DMS53 (cell line): ENCODE measurements at places on chromosomes 6 and 20.

DNA sequence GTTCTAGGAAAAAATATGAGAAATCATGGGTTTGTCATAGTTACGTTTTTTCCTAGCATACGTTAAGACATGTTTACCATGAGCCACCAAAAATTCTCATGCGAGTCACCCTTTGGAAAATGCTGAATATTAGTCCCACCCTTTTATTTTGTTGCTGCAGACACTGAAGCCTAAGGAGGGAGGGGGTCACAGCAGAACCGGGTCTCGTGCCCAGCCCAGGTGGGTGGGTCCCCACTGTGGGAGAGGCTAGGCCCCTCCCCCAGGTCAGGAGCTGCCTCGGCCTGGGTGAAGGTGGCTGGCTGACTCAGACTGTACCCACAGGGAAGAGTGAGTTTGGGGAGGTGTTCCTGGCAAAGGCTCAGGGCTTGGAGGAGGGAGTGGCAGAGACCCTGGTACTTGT lies 26.2 kb upstream of the SRF start:
- DNase-seq = no peak

GRCh38 chr6:15843764-15844163 lies 180.9 kb upstream of the DTNBP1 start:
- peak; percentile 69 for DNase-seq

GRCh38 chr6:143741480-143741879 lies 63.7 kb downstream of the PHACTR2 start:
- no peak for DNase-seq

DNA sequence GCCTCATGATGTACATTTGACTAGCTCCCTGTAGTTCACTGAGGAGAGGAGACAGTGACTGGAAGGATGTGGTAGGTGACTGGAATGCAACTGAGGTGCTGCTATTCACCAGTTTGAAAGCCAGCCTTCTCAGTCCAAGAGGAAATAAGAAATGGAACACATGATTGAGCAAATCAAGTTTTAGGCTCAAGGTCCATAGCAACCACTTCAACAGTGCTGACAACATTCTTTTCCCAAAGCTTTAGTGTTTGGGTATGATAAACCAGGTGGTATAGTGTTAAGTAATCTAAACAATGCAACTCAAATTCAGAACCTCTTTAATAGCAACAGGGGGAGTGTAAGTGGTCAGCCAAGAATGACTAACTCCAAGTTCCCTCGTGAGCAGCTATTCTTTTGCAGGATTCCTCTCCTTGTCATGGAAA lies 9.2 kb downstream of the ZHX3 start:
- DNase-seq = no peak

DNA sequence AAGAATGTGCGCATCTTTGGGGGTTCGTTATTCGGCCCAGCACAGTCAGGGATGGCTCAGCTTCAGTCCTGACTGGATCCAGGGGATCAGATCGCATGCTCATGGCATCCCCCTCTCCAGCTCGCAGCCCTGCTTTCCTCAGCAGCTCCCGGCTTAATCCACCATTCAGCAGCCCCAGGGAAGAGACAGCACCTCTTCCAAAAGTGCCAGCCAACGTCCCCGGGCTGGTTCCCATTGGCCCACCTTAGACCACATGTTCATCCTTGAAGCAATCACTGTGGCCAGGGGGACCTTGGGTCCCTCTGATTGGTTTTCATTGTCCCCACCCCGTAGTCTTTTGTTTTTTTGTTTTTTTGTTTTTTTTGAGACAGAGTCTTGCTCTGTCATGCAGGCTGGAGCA lies 188.7 kb downstream of the ZMYND8 start:
- DNase-seq = no peak

DNA sequence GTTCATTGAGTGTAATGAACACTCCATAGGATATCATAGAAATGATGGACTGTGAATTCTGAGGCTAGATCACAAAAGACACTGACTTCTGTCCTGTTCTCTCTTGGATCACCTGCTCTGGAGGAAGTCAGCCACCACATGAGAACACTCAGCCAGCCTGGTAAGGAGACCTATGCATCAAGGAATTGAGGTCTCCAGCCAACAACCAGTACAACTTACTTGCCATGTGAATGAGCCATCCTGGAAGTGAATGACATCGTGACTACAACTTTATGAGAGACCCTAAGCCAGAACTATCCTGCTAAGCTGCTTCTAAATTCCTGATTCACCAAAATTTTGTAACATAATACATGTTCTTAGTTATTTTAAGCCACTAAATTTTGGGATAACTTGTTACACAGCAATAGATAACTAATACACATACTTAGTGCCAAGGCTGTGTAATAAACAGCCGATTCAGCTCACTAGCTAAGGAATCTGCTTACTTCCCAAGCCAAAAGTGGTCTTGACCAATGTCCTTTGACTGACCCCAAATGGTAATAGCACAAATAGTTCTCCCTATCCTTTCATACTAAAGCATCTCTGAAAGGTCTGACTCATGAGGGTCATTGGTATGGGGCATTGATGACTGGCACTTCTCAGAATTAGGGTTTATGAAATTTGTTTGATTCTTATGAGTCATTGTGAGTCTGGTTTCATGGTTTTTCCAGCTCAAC lies 6.9 kb upstream of the CTNNBL1 start:
- DNase-seq = no peak

DNA sequence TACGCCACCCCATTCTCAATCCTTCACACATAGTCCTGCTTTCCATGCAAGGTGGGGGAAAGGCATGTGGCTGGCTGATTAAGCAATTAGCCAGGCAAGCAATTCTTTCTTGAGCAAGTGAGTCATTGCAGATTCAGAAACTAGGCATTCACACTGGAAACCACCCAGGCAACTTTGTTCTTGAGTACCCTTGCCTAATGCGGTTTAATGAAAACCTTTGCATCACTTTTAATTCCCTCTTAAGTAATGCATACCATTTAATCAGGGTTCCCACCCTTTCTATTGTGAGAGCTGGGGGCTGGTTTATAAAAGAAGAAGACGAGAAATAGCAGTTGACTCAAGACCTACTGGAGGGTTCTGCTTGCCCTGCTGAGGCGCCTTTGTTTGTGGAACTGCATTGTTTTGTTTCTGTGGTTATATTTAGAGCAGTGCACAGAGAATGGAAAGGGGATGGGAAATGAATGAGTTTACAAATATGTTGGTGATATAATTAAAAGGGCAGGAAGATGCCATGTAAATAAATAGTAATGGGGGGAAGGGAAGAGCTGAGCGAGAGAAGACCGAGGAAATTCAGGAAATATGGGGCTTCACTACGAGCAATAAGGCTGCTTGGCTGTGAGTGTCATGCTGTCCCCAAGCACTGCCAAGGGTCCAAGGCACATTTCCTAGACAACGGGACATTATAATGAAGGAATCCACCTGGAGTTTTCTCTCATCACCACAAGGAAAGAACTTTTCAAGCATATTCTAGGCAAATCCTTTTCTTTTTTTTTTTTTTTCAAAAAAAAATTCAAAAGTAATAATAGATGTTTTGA lies 48.8 kb upstream of the TSHZ2 start:
- no peak for DNase-seq

GRCh38 chr6:70973604-70974003 lies 16.7 kb upstream of the B3GAT2 start:
- no peak for DNase-seq
